AG04450 (cell line): ENCODE measurements at places on chromosomes 2 and 18. TPM values are rescaled to one million over a fixed set of nuclear protein-coding genes. Genes with fewer than 3 reads are reported as not detected.

GRCh38 chr2:3007135-3007534 lies 370.5 kb downstream of the EIPR1 start:
- no peak for DNase-seq

- DNase-seq = no peak
Observed at GRCh38 chr2:46549166-46549844, 69.9 kb downstream of the TMEM247 start.

GRCh38 chr2:186456941-186457340 lies 29.1 kb upstream of the ZC3H15 start:
- DNase-seq = peak; percentile 65

GRCh38 chr2:14231391-14231898 lies 401.1 kb upstream of the LRATD1 start:
- no peak for DNase-seq

DNA sequence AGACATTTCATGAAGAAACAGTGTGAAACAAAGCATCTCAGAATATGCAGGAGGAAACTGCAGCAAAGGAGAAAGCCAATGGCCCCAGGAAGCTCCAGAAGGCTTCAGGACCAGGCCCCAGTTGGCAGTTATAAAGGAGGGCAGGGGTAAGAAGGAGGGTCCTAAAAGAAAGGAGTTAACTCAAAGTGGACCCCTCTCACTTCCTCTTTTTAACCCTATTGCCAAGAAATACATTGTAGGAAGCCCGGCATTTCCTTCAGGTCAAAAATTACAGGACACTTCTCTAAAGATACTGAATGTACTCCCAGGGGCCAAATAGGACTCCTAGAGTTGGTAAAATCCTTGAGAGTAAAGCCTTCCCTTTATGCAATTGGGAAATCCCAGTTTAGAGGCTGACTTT lies 77.1 kb upstream of the TGFA start:
- no peak for DNase-seq

The GAREM1 gene
- polyA plus RNA-seq = 2.8 and 3.4 TPM in 2 replicates
